ENCODE measurements at places on chromosomes 12 and 14. TPM values are rescaled to one million over a fixed set of nuclear protein-coding genes. Genes with fewer than 3 reads are reported as not detected.

HHIPL1 gene
- total RNA-seq = 2.0 TPM

NTN4 gene
- 85.6 TPM for total RNA-seq

DNA sequence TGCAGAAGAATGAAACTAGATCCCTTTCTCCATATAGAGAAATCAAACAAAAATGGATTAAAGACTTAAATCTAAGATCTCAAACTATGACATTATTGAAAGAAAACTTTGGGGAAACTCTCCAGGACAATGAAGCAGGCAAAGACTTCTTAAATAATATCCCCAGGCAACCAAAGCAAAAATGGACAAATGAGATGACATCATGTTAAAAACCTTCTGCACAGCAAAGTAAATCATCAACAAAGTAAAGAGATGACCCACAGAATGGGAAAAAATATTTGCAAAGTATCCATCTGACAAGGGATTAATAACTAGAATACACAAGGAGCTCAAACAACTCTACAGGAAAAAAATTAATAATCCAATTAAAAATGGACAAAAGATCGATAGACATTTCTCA, 101.0 kb downstream of the RALGAPA1 start:
- DNase-seq = no peak

GRCh38 chr14:51401272-51401671, 161.2 kb downstream of the TMX1 start:
- no peak for DNase-seq

DNA sequence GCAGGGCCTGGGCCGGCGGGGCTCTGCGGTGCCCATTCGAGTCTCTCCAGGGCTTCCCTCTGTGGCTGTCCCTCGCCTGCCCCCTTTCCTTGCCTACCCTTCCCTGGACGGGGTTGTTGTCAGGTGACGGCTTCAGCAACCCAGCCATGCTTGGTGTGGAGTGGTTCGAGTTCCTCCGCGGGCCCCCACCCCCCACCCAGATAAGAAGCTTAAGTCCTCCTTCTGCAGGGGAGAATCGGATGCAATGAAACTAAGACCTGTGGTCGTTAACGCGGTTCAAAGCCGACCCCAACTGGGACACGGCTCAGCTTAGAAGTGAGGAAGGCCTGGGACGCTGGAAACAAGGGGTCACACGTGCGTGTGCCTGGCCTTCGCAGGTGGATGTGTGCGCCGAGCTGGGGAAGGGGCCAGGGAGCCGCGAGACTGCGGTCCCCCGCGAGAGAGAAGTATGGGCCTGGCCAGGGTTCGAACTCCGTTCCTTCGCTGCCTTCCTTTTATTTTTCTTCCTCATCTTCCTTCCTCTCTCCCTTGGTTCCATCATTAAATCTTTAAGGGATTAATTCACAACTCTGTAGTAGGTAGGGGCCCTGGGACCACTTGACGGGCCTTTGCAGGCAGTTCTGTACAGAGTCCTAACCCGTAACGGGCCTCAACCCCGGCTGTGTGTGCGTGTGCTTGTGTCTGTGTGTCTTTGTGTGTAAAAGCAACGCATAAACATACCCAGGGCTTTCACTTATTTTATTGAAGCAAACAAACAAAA, 3.5 kb downstream of the TTC6 start:
- no peak for DNase-seq

GRCh38 chr12:26113181-26113654, 11.6 kb downstream of the BHLHE41 start:
- no peak for DNase-seq

DNA sequence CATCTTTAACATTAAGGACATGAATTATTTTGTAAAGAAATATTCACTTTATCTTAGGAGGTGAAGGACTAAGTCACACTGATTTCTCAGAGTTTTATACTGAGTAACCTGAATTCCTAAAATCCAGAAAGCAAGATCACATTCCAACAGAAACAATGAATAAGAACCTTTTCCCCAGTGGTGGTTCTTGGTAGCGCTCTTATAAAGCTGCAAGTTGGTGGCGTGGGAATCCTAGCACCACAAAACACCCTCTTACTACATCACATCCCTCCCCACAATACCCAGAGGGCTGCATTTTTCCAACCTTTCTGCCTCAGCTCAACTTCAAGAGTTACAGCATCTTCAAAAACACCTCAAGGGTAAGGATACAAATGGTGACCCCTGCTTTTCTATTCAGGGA, 44.0 kb upstream of the SMUG1 start:
- DNase-seq = no peak
